ENCODE measurements at places on chromosomes 1 and 21.

DNA sequence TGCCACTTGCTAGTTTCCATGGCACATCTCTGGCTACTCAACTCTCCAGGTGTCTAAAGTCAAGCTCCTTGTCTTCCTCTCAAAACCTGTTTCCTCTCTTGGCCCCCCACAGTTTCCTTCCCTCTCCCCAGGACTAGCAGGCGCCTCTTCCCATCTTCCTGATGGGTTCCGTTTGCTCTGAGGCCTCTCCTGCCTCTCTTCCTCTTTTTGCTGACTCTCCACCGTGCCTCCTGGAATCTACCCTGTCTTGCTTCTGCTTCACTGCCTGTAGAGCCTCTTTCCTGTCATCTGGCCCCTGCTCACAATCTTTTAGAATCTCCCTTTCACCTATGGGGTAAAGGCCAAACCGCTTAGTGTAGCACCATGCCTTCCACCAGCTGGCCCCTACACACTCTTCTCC is 21.8 kb upstream of the LHX4 start:
- no peak for DNase-seq

GRCh38 chr1:48876330-48876785 is 99.7 kb upstream of the BEND5 start:
- DNase-seq, result no peak

- DNase-seq, result no peak
These were observed 48.0 kb upstream of the NHLH2 start for GRCh38 chr1:115888976-115889375.

DNA sequence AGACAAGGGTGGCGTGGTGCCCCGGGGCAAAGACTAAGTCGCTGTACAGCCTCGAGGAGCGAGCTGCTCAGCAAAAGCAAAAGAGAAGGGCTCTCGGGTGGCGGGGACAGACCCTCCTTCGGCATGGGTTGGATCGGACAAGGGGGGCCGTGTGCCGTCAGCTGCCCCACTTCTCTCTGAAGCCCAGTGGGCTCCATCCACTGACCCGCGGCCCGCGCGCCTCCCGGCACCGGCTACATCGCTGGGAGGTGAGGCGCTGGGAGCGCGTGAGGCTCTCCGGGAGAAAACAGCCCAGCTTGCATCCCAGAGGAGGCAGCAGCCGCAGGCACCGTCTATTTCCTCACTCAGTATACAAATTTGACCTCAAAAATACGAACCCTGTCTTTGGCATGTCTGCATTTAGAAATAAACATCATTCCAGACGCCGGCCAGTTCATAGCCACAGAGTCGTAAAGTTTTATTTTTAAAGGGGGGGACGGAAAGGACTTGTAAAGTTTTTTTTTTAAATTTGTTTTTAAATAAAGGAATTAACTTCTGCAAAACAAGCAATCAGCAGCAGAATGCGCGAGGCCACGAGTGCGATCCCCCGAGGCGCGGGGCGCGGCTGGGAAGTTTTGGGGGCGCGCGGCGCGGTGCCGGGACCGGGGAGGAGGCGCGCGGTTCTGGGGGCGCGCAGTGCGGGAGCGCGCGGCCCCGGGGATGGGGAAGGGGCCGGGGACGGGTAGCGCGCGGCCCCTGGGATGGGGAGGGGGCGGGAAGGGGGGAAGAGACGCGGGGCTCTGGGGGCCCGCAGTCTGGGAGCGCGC is 689 bp upstream of the GPR137B start:
- DNase-seq, result no peak

DNA sequence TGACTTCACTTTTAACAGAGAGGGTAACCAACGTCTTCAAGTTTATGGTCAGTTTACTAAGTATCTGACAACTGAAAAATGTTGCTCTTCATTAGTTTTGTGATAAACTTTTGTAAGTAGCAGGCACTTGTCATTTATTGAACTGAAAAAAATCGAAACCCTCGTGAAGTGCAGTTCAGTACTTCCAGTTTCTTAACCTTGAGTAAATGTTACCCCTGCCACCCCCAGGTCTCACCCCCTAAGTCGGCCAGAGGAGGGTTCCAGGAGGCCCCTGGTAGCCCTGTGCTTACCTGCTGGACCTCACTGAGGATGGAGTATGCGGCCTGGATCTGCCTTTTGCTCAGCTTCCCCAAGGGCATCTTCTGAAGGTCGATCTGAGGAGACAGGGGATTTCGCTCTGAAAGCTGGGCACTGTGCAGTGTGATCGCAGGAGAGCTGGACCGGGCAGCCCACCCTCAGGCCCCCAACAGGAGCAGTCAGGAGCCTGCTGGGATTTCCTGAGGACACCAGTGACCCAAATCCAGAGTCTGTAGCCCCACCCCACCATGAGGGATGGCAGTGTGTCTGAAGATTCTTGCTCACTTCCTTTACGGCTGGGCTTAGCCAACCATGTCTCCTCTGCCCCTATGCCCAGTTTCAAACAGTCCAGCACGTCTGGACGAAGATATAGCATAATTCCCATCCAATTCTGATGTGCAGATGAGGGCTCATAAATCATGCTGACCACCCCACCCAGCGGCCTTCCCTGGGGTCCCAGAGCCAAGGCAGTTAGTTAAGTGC is 37.6 kb downstream of the PARP1 start:
- no peak for DNase-seq

DNA sequence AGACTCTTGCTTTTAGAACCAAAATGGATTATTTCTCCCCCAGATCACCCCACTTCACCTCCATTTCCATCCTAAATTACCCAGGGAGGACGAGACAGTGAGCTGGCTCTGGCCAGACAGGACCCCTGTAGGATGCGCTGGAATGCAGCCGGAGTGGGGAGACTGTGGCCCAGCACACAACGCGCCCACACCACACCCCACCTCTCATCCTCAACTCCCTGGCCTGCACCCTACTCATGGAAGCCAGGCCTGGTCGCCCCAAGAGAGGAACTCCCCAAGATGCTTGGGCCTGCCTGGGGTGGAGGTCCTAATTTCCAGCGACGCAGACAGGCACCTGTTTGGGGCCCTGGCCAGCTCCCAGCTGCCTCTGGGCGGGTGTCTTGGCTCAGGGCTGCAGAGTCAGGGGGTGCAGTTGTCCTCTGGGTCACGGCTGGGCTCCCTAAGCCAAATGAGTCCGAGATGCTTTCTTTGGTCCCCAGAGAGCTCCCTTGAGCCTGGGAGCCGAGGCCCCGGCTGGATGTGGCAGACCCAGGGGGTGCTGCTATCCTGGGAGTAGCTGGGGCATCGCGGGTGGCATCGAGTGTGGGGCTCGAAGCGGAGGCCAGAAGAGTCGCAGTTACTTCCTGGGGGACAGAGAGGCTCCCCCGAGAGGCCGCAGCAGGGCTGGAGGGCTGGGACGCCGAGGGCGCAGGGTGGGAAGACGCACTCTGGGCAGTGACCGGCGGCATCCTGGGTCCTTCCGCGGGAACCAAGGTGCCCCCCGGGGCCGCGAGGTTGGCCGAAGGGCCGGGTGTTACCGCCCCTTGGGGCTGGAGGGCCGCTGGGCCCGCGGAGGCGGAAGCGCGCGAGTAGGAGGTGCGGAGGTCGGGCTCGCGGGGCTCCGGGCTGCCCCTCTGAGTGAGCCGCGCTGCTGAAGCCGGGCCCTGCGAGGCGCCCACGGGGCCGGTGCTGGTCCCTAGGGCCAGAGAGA is 10.4 kb downstream of the CLEC20A start:
- DNase-seq, result no peak
